ENCODE measurements at places on chromosomes 12 and 14.

DNA sequence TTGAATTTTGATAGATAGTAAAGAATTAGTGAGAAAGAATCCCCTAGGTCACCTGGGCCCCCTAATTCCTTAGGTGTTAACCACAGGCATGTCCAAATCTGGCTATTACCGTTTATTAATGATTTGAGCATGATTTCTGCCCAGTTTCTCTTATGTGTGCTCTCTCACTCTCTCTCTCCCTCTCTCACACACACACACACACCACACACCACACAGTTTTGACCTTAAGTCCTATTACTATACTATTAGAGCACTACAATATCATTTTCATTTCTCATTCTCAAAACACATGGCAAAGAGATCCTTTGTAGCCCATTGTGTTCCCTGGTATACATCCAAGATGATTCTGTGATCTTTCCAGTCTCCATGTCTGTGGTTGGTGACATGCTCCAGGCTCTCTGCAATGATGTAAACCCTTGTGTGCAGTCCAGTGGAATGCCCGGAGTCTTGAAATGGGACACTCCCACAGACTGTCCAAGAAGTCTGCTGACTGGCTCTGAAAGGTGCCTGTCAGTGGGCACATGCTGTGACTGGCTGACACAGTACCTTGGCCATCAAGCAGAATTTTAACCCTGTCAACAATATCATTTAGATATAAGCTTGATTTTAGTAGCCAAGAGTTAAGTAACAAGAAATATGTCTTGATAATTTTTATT lies 96.2 kb downstream of the FIGNL2 start:
- no peak for DNase-seq

DNA sequence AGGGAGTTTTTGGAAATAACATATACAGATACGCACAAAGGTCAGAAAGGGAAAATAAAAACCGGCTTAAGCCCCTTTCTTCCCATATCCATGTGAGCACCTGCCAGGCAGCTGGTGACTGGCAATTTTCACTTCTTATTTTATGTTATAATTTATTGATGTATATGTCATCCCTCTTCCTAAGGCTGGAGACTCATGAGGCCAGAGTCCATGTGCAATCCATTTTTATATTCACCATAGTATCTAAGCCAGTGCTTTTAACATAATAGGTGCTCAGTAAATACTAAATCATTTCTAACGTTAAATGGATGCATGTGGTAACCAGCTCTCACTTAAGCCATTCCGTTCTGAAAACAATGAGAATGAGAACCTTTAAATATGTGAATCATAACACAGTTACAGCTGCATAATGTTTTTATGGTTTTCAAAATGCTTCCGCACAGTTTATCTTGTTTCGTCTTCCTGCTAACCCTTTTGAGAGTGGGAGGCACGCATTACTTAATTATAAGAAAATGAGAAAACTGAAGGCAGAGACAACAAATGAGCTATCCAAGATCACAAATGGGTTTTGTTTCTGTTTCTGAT lies 178.3 kb downstream of the CACNA1C start:
- no peak for DNase-seq

DNA sequence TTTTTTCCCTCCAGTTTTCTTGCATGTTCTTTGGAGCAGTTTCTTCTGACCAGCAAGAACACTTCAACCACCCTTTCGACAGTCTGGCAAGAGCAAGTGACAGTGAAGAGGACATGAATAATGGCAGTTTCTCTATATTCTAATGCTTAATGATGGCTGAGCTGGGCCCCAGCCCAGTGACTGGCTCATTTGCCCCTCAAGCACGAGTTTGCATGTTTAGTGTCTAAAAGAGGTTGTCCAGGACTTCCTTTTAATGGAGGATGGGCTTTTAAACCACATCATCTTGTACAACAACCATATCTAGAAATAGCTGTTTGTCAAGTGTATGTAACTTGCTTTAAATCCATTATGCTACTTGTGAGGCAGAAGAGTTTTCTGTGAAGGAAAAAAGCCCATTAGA lies 28.4 kb downstream of the RAD9B start:
- no peak for DNase-seq

DNA sequence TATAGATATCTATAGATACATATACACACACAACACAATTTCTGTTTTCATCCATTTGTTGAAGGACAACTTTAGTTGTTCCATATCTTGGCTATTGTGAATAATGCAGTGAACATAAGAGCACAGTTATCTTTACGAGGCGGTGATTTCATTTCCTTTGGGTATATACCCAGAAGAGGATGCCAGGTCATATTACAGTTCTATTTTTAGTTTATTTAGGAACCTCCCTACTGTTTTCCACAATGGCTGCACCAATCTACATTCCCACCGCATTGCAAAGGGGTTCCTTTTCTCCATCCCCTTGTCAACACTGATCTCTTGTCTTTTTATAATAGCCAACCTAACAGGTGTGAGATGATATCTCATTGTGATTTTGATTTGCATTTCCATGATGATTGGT lies 143.4 kb upstream of the ARHGAP5 start:
- no peak for DNase-seq

- no peak for DNase-seq
Measured at GRCh38 chr14:90760078-90760444, 56.2 kb downstream of the TTC7B start.

DNA sequence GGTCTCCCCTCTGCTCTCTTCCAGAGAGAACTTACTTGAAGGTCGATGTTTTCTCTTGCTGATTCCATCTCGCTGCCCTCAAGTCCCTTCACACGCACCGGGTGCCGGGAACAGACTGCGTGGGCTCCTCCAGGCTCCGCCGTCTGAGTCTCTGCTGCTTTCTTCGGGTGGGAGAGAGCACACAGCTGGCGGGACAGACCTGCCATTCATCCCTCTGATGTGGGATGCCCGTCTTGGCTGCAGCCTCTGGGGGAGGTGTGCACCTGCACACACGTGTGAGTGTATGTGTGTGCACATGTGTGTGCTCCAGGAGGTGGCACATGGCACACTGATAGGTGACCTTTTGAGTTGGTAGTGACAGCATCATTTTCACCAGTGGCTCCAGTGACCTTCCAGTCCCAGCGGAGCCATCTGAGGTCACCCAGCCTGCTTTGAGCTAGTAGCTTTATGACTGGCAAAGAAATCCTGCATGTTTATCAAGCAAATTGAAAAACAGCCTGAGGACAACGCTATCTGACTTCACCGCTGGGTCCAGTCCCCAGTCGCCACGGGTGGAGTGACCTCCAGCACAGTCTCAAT lies at the start of gene NINJ2:
Gene NINJ2, minus strand, starts transcription at position 153 of the 579 bp plus-strand sequence. Its CDS starts 85 bp downstream, at position 68.
- DNase-seq: no peak

DNA sequence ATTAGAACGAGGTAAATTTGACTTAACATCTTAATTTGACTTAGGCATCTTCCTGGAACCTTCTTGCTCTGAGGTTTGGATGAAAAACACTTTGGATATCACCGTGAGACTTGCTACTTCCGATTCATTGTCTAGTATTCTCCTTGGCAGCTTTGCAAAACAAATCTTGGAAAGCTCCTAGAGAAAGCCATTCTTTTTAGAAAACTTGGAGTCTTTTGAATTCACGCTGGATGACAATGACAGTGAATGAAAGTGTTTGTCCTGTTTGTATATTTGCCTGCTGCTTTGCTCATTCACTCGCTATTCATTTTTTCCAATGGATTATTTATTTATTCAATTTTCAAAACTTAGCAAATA lies 222.1 kb upstream of the HMGA2 start:
- DNase-seq: no peak

DNA sequence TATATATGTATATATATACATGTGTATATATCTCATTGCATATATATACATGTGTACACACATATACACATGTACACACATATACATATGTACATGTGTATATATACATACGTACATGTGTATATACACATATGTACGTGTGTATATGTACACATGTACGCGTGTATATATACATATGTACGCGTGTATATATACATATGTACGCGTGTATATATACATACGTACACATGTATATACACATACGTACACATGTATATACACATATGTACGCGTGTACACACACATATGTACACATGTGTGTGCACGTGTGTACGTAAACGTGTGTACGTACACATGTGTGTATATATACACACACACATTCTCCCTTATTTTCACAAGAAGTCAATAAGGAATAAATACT lies 141.6 kb upstream of the TMCC3 start:
- no peak for DNase-seq

GRCh38 chr12:82842480-82842879 lies 155.8 kb downstream of the TMTC2 start:
- no peak for DNase-seq

GRCh38 chr14:63200035-63200740 lies 4.1 kb upstream of the RHOJ start:
- DNase-seq: no peak

GRCh38 chr12:129195081-129195480 lies 341.8 kb downstream of the GLT1D1 start:
- no peak for DNase-seq

DNA sequence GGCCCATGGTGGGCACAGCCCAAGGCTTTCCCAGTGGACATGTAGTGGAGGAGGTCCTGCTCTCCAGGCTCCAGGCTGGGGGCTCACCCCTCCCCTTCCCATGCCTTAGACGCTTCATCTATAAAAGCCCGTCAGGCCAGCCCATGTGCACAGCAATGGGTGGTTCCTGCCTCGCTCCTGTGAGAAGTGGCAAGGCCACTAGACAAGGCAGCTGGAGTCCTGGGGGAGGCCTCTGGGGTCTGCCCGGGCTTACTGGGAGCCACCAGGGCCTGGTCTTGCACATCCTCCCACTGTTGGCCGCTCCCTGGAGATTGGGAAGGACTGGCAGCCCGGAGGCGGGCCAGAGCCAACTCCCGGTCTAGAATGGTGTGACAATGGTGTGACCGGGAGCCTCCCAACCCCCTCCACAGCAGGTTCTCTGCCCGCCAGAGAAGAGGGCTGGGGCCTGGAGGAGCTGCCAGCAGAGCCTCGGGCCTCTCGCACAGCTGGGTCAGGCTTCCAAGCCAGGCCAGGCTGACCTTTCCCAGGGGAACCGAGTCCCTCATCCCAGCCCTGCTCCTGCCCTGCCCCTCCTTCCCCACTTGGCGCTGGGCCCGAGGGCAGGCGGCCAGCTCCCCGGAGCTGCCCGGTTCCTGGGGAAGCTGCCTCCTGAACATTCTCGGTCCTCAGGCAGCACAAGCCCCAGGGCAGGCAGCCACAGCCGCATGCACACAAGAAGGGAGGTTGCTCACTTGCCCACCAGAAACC lies 97.9 kb downstream of the RFLNA start:
- no peak for DNase-seq

DNA sequence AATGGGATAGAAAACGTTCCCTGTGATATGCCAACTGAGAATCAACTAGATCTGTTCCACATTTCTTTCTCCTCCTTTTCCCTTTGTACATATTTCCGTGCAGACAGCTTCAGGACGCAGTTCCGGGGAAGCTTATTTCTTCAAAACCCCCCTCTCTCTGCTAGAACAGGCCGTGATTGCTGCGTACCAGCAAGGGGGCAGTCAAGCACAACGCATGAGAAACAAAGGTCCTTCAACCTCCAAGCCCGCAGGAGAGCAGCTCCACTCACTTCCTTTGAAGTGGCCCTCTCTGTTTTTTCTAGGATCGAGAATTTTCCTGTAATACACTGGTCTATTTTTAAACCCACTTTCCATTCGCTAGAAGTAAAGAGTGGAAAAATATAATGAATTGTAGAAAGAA lies 80.8 kb downstream of the ZNF664 start:
- DNase-seq: no peak

DNA sequence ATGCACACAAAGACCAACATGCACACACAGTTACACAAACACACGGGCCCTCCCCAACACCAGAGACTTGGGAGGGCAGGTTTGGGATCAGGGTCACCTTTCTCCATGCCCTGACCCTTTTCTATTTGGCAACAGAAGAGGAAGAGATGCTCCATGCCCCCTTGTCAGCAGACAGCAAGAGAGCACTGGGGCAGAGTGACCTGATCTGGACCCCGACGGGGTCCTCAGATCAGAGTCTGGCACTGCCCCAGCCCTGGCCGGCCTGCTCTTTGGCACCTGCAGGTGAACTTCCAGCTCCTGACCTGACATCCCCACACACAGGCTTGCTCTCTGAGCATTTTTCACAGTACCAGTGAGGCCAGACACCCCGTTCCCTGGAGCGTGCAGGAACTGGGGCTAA lies 21.4 kb downstream of the ADCY6 start:
- DNase-seq: no peak

- DNase-seq: peak; percentile 77
Measured at GRCh38 chr14:34331728-34332623, 130.1 kb downstream of the SPTSSA start.

GRCh38 chr12:68119724-68120211 lies 39.8 kb downstream of the IFNG start:
- no peak for DNase-seq

- DNase-seq: no peak
Measured at GRCh38 chr14:69711477-69711876, 55.5 kb upstream of the SRSF5 start.

DNA sequence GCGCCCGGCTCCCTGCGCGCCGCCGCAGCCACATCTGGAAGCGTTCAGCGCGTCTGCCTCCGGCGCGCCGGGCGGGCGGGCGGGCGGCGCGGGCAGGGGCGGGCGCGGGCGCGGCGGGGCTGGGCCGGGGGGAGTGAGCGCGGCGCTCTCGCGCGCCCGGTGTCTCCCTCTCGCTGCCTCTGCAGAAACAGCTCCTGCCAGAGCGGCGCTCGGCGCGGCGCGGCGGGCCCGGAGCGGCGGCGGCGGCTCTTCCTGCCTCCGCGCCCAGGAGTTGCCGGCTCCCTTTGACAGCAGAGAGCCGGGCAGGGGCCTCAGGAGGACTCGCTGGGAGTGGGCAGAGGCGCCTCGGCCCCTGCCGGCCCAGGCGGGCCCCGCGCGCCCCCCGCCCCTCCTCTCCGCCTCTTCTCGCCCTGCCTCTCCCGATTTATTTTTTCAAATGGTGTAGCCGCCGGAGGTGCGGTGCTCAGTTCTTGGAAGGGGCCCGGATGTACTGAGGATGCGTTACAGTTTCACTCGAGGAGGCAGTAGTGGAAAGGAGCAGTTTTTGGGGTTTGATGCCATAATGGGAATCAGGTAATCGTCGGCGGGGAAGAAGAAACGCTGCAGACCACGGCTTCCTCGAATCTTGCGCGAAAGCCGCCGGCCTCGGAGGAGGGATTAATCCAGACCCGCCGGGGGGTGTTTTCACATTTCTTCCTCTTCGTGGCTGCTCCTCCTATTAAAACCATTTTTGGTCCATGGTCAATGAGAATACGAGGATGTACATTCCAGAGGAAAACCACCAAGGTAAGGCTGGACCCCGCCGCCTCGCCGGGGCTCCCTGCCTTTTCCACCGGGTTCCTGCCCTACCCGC lies at the start of gene CACNA1C:
Gene CACNA1C, plus strand, starts transcription at position 162 of the 853 bp plus-strand sequence. Its CDS starts 576 bp downstream, at position 738.
- DNase-seq: peak; percentile 77

GRCh38 chr12:12527820-12528296 lies 34.8 kb downstream of the DUSP16 start:
- DNase-seq: no peak

Measured in type B pancreatic cell (in vitro differentiated cells).